ENCODE measurements at places on chromosomes 5 and 9. TPM values are rescaled to one million over a fixed set of nuclear protein-coding genes. Genes with fewer than 3 reads are reported as not detected.

Gene SV2C
- 0.26 TPM for polyA plus RNA-seq

Gene KIF20A
- 54.1 TPM for polyA plus RNA-seq

Gene NIPAL4
- 0.14 TPM for polyA plus RNA-seq

Gene DYNC2I2
- polyA plus RNA-seq: 46.4 TPM

Gene NMUR2
- 0.25 TPM for polyA plus RNA-seq

Gene FOXI1
- not detected for polyA plus RNA-seq

Gene ACOT12
- polyA plus RNA-seq: 0.38 TPM

Gene PRKACG
- polyA plus RNA-seq: not detected

Gene TRPM6
- polyA plus RNA-seq: 0.60 TPM

Gene EQTN
- polyA plus RNA-seq: 0.26 TPM

Gene ARHGEF39
- 11.9 TPM for polyA plus RNA-seq

Gene TSSK1B
- 0.14 TPM for polyA plus RNA-seq

Gene CDKN2B-AS1
- polyA plus RNA-seq: 0.18 TPM

Gene SPATA31A3
- not detected for polyA plus RNA-seq

Gene C9
- not detected for polyA plus RNA-seq

Gene MAMDC2
- 6.9 TPM for polyA plus RNA-seq

Gene FGD3
- polyA plus RNA-seq: 6.0 TPM

Gene SHOC1
- polyA plus RNA-seq: 0.51 TPM

Gene IRX1
- polyA plus RNA-seq: 39.9 TPM

Gene STPG3
- polyA plus RNA-seq: 0.71 TPM

Gene GZMA
- polyA plus RNA-seq: 3.5 TPM

Gene DBH
- 1.2 TPM for polyA plus RNA-seq

Gene RHOBTB3
- 56.5 TPM for polyA plus RNA-seq

Gene IGIP
- 6.1 TPM for polyA plus RNA-seq

Gene ZNF782
- polyA plus RNA-seq: 7.9 TPM

Gene PAX5
- 0.13 TPM for polyA plus RNA-seq

Gene LRRC19
- polyA plus RNA-seq: 0.72 TPM

Gene PARP8
- 20.3 TPM for polyA plus RNA-seq

Gene FCN2
- not detected for polyA plus RNA-seq

Gene CNTLN
- polyA plus RNA-seq: 15.0 TPM

Gene CCDC192
- polyA plus RNA-seq: 1.1 TPM

Gene EPB41L4A
- polyA plus RNA-seq: 14.1 TPM

Gene JAKMIP2
- 11.0 TPM for polyA plus RNA-seq

Gene LCN9
- polyA plus RNA-seq: not detected

Gene SEMA5A
- polyA plus RNA-seq: 20.0 TPM

Gene FBXW11
- polyA plus RNA-seq: 52.1 TPM

Gene NUTM2F
- polyA plus RNA-seq: 0.10 TPM

Gene IL9
- polyA plus RNA-seq: not detected

Gene INSL4
- not detected for polyA plus RNA-seq

Gene ATP10B
- polyA plus RNA-seq: 0.50 TPM

Gene SAXO1
- 0.20 TPM for polyA plus RNA-seq

Gene OGN
- polyA plus RNA-seq: 119 TPM

Data from left lung (tissue), 14 donors.